ENCODE measurements at places on chromosomes 13 and 19. TPM values are rescaled to one million over a fixed set of nuclear protein-coding genes. Genes with fewer than 3 reads are reported as not detected.

Gene CADM4
- 1.7 TPM for total RNA-seq

Gene TMEM59L
- under 0.01 TPM for total RNA-seq

Gene ZNF177
- 0.83 TPM for total RNA-seq

Gene CTXN1
- total RNA-seq = 0.56 TPM

- H3K27ac ChIP-seq = no peak overlapping the region
- peaks cover 4% of the 10 kb centered on the region for H3K4me1 ChIP-seq
- no peaks in the 10 kb centered on the region for H3K27me3 ChIP-seq
- no peak for DNase-seq
- H3K36me3 ChIP-seq = peaks cover 12% of the 10 kb centered on the region
Observed at GRCh38 chr13:95217920-95218830, 83.1 kb downstream of the ABCC4 start.

DNA sequence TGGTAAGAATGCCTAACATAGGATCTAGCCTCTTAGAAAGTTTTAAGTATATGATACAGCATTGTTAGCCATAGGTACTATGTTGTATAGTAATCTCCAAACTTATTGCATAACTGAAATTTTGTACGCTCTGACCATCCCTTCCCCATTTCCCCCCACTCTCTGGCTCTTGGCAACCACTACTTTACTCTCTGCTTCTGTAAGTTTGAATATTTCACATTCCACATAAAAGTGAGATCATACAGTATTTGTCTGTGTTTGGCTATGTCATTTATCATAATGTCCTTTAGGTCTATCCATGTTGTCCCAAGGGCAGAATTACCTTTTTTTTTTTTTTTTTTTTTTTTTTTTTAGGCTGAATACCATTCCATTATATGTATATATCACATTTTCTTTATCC lies 396.9 kb downstream of the DLEU7 start:
- H3K4me3 ChIP-seq = no peak overlapping the region
- peaks cover 2% of the 10 kb centered on the region for H3K27me3 ChIP-seq
- H3K4me1 ChIP-seq = no peaks in the 10 kb centered on the region
- no peak overlapping the region for H3K27ac ChIP-seq

DNA sequence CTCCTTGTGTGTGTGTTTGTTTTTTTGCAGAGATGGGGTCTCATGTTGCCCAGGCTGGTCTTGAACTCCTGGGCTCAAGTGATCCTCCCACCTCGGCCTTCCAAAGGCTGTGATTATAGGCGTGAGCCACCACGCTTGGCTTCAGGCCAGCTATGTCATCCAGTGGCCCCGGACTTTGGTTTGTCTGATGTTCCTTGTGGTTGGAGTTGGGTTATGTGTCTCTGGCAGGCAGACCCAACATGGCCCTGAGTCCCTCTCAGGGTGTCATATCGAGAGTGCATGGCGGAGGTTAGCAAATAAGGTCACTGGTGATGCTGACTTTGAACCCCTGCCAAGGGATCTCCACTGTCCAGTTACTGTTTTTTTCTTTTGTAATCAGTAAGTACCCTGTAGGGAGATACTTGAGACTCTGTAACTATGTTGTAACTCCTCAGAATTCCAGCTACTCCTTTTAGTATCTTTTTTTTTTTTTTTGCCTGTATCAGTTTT lies 37.3 kb downstream of the SMARCA4 start:
- H3K4me3 ChIP-seq = no peak overlapping the region
- H3K36me3 ChIP-seq = peaks cover 63% of the 10 kb centered on the region
- peaks cover 1% of the 10 kb centered on the region for H3K4me1 ChIP-seq
- H3K27me3 ChIP-seq = no peaks in the 10 kb centered on the region
- no peak overlapping the region for H3K27ac ChIP-seq

DNA sequence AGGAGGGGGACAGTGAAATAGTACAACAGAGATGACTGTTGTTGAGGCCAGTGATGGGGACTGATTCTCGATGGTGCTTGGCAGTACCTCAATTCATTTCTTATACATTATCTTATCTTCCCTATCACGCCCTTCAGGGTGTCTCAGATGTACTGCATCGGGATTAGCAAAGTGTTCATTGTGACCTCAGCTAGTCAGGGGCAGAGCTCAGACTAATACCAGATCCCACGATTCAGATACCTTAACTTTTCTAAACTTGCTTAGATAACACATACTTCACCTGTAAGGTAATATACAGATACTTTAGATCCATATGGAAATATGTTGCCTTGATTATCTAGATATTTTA lies 720.6 kb downstream of the EFNB2 start:
- no peak overlapping the region for H3K4me3 ChIP-seq
- DNase-seq = no peak
- no peak overlapping the region for H3K27ac ChIP-seq
- H3K4me1 ChIP-seq = no peaks in the 10 kb centered on the region

GRCh38 chr19:31261019-31261602 lies 88.1 kb downstream of the TSHZ3 start:
- H3K27ac ChIP-seq = peak overlapping the region; percentile 6
- H3K36me3 ChIP-seq = no peaks in the 10 kb centered on the region
- H3K4me3 ChIP-seq = peak overlapping the region; percentile 16
- H3K27me3 ChIP-seq = no peaks in the 10 kb centered on the region
- DNase-seq = no peak

- H3K27ac ChIP-seq = no peak overlapping the region
- no peak overlapping the region for H3K4me3 ChIP-seq
- no peak for DNase-seq
Observed at GRCh38 chr13:33367926-33368325, 82.4 kb upstream of the STARD13 start.

GRCh38 chr19:30670011-30670329 lies 297.8 kb downstream of the ZNF536 start:
- H3K36me3 ChIP-seq = no peaks in the 10 kb centered on the region
- DNase-seq = no peak
- H3K27me3 ChIP-seq = no peaks in the 10 kb centered on the region
- H3K4me1 ChIP-seq = no peaks in the 10 kb centered on the region
- H3K4me3 ChIP-seq = no peak overlapping the region

DNA sequence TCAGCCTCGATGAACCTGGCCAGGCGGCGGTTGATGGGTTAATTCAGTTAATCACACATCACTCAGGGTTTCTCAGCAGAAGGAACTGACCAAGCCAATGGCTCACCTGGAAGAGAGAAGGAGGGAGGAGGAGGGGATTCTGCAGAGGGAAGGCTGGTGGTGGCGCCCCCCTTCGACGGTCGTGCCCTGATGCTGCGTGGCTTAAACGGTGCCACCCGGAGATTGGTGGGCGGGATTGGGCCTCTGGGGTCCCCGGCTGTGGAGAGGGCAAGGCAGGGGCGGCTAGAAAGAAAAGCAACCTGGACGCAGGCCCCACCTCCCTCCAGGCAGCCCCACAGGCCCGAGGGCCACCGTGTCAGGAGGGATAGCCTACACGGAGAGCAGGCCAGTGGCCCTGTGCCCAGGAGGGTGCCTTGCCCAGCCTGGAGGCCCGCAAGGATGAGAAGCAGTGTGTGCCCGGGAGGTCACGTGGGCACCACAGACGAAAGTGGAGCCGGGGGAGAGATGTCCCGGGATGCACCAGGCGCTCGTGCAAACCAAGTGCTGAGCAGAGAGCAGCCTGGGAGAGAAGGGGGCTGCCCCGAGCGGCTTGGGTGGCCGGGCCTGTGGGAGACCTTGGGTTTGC lies 16.0 kb downstream of the CSNK1G2 start:
- H3K4me1 ChIP-seq = no peaks in the 10 kb centered on the region
- H3K36me3 ChIP-seq = peaks cover 10% of the 10 kb centered on the region
- H3K4me3 ChIP-seq = no peak overlapping the region
- no peak for DNase-seq
- no peaks in the 10 kb centered on the region for H3K27me3 ChIP-seq
- no peak overlapping the region for H3K27ac ChIP-seq

DNA sequence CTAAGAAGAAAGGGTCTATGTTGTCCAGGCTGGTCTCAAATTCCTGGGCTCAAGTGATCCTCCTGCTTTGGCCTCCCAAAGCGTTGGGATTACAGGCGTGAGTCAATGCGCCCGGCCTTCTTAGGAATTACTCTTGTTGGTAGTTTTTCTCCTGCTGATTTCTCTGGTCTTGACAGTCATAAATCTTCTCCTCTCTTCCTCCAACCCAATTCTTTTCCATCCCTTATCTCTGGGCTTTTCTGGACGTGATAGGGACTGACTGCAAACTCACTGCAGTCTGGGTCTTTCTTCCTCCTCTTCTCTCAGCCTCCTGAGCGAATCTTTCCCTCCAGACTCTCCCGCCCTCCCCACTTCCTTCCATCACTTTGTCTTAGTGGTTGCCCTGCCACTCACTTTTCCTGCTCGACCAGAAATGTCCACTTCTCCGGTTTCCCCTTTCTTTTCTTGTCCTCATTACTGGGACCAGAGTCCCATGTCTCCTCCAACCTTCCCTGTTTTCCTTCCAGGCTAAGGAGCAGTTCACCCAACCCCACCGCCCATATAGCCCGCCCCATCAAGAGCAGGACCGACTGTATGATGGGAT lies 21.9 kb upstream of the TIMM44 start:
- no peak for DNase-seq
- no peaks in the 10 kb centered on the region for H3K4me1 ChIP-seq
- no peak overlapping the region for H3K27ac ChIP-seq
- peaks cover 62% of the 10 kb centered on the region for H3K36me3 ChIP-seq
- no peak overlapping the region for H3K4me3 ChIP-seq
- H3K27me3 ChIP-seq = no peaks in the 10 kb centered on the region

GRCh38 chr19:4987256-4987655 lies 18.3 kb downstream of the KDM4B start:
- H3K27ac ChIP-seq = no peak overlapping the region
- H3K36me3 ChIP-seq = peaks cover 8% of the 10 kb centered on the region
- H3K4me3 ChIP-seq = no peak overlapping the region
- no peak for DNase-seq

GRCh38 chr19:53196777-53197396 lies 3.7 kb upstream of the ZNF665 start:
- H3K27me3 ChIP-seq = no peaks in the 10 kb centered on the region
- DNase-seq = peak; percentile 86
- H3K4me1 ChIP-seq = peaks cover 6% of the 10 kb centered on the region
- peaks cover 17% of the 10 kb centered on the region for H3K36me3 ChIP-seq
- H3K27ac ChIP-seq = peak overlapping the region; percentile 94

GRCh38 chr13:42574435-42575311 lies 721 bp downstream of the TNFSF11 start:
- DNase-seq = no peak
- H3K36me3 ChIP-seq = no peaks in the 10 kb centered on the region
- H3K4me3 ChIP-seq = no peak overlapping the region
- no peak overlapping the region for H3K27ac ChIP-seq
- H3K4me1 ChIP-seq = no peaks in the 10 kb centered on the region

- H3K36me3 ChIP-seq = no peaks in the 10 kb centered on the region
- no peak overlapping the region for H3K27ac ChIP-seq
- no peaks in the 10 kb centered on the region for H3K27me3 ChIP-seq
- DNase-seq = no peak
- H3K4me1 ChIP-seq = peaks cover 4% of the 10 kb centered on the region
Observed at GRCh38 chr13:102273111-102273510, 128.7 kb downstream of the FGF14 start.

GRCh38 chr19:35306473-35307246 lies 14.7 kb downstream of the MAG start:
- H3K27ac ChIP-seq = no peak overlapping the region
- no peak overlapping the region for H3K4me3 ChIP-seq
- DNase-seq = no peak
- peaks cover 4% of the 10 kb centered on the region for H3K27me3 ChIP-seq
- no peaks in the 10 kb centered on the region for H3K36me3 ChIP-seq

DNA sequence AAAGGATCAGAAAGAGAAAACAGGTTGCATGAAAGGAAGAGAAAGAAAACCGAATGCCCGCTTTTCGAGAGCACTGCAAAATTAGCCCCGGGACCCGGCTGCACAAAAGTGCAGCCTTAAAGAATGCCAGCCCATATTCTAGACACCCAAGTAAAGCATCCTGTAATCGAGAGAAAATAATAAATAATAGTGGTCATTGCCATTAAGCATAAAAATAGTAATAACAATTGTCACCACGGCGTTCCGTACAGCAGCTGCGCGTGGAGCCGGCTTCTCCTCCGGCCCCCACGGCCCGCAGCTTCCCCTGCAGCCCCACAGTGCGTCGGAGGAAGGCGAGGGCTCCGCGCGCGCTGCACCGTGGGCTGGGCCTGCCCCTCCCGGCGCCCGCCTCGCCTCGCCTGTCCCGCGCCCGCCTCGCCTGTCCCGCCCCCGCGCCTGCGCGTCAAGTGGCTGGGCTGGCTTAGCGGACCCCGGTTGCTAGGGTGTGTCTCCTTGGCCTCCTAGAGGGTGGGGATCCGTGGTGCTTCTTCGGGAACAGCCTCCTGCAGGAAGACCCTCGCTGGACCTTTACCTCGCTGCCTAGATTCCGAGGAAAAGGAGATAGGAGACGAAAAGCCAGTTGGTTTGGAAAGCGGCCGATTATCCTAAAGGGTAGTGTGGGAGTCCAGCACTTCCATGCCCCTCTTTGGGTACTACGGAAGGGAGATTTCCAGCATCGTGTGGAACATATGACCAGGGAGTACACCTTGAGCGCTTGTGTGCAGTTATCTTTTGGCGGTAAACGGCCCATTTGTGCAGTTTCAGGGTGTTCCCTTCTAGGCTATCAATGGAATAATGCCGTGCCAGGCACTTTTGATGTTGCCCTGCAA lies at the start of gene LRRC63:
Gene LRRC63 (plus strand): TSS at position 446 of the 869 bp plus-strand sequence. CDS start 1,107 bp downstream, outside the sequence.
- peak within 1 kb of the TSS; percentile 28 for H3K4me3 ChIP-seq
- H3K27ac ChIP-seq = no peak within 1 kb of the TSS
- peaks cover 16% of the 10 kb centered on the region for H3K27me3 ChIP-seq

DNA sequence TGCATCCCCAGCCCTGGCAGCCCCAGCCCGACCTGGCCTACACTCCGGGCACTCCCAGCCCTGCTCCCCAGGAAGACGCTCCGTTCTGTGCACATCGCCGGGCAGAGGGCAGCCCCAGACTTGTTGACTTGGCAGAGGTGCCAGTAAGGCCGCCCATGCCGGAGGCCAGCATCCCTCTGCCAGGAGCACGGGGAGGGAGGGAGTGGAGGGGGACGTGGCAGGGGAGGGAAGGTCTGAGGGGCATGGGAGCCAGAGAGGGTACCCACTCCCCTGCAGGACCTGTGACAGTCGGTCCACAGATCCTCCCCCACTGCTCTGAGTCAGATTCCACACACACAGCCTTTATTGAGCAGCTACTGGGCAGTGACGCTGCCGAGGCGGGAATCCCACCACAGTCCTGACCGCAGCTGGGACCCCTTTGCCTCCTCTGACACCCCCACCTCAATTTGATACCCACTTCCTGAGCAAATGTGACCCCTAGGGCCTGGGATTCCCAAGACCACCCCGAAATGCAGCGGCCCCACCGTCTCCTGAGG lies 1.9 kb upstream of the NKPD1 start:
- no peaks in the 10 kb centered on the region for H3K36me3 ChIP-seq
- H3K27ac ChIP-seq = no peak overlapping the region
- H3K4me1 ChIP-seq = peaks cover 2% of the 10 kb centered on the region
- DNase-seq = no peak
- peaks cover 22% of the 10 kb centered on the region for H3K27me3 ChIP-seq

DNA sequence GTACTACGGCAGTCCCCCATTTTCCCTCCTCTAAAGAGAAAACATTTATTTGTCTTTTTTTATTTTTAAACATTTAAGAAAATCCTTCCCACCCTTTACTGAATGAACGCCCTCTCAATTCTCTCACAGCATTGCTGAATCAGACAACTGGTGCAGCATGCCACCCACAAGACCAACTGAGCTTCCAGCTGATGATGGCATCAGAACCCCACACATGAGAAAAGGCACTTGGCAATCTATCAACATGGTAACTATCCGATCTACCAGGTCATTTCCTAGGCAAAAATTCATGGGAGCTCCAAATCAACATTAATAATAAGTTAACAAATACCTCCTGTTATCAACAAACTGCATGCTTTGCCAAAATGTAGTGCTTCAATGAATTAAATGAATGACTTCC lies 43.1 kb downstream of the LHFPL6 start:
- H3K4me1 ChIP-seq = peaks cover 6% of the 10 kb centered on the region
- H3K27me3 ChIP-seq = no peaks in the 10 kb centered on the region
- no peaks in the 10 kb centered on the region for H3K36me3 ChIP-seq
- no peak overlapping the region for H3K4me3 ChIP-seq
- no peak for DNase-seq
- no peak overlapping the region for H3K27ac ChIP-seq

Measured in IMR-90 (cell line).